Dorsolateral prefrontal cortex (tissue), 122 donors: ENCODE measurements at places on chromosomes 12 and 14. TPM values are rescaled to one million over a fixed set of nuclear protein-coding genes. Genes with fewer than 3 reads are reported as not detected.

The RPL10L gene
- total RNA-seq = not detected

The PSMB5 gene
- 124 TPM for total RNA-seq

The MIP gene
- not detected for total RNA-seq

The MYF6 gene
- not detected for total RNA-seq

The SLC4A8 gene
- 107 TPM for total RNA-seq

The WIF1 gene
- 20.7 TPM for total RNA-seq

The ISM2 gene
- 0.57 TPM for total RNA-seq

The OR4E2 gene
- not detected for total RNA-seq

The PTHLH gene
- 2.9 TPM for total RNA-seq

The KRT6A gene
- not detected for total RNA-seq

The CRACR2A gene
- 1.5 TPM for total RNA-seq

The SPSB2 gene
- total RNA-seq = 8.5 TPM

The PLCZ1 gene
- not detected for total RNA-seq

The PIK3C2G gene
- 0.60 TPM for total RNA-seq

The B3GNT4 gene
- total RNA-seq = 7.3 TPM

The GLT8D2 gene
- 3.0 TPM for total RNA-seq

The CLEC4C gene
- not detected for total RNA-seq

The IL23A gene
- total RNA-seq = 1.6 TPM

The DLK1 gene
- total RNA-seq = not detected

The CISTR gene
- 2.7 TPM for total RNA-seq

The FAM181A gene
- 3.1 TPM for total RNA-seq

The RASAL1 gene
- 36.2 TPM for total RNA-seq

The SLC5A8 gene
- 1.8 TPM for total RNA-seq

The OR10G3 gene
- not detected for total RNA-seq

The OR6C75 gene
- total RNA-seq = not detected

The CIROP gene
- 0.40 TPM for total RNA-seq

The IL31 gene
- not detected for total RNA-seq

The ZFHX2 gene
- total RNA-seq = 21.5 TPM

The PCED1B gene
- 2.3 TPM for total RNA-seq

The DHH gene
- 0.35 TPM for total RNA-seq

The TMEM30B gene
- 0.29 TPM for total RNA-seq

The LRP1-AS gene
- not detected for total RNA-seq

The SLC35E3 gene
- 17.3 TPM for total RNA-seq
